ENCODE measurements at places on chromosomes 1 and 21. TPM values are rescaled to one million over a fixed set of nuclear protein-coding genes. Genes with fewer than 3 reads are reported as not detected.

- DNase-seq: no peak
Measured at GRCh38 chr1:47527653-47528272, 89.9 kb downstream of the FOXD2 start.

DNA sequence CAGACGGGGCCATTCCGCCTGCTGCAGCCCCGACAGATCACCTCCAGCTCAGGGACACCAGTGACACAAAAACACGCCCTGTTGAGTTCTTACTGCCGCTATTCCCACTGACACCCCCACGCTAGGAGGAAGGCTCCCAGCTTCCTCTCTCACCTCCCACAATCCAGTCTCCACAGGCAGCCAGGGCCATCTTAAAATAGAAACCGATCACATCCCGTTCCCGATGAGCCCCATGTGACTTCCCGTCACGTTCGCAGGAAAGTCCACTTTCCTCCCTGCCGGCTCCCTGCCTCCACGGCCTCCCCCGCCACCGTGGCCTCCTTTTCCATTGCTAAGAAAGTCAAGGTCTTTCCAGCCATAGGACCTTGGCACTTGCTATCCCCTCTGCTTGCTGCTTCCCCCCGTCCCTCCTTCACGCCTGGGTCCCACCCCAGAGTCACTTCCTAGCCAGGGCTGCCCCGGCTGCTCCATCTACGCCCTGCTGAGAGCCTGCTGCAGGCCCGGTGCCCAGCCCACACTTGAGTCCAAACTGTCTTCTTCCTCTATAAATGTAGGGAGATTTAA is 24.0 kb upstream of the DDOST start:
- peak; percentile 61 for DNase-seq

GRCh38 chr1:176512966-176513365 is 50.0 kb downstream of the PAPPA2 start:
- no peak for DNase-seq

GRCh38 chr1:239879321-239880170 is 212.1 kb upstream of the FMN2 start:
- DNase-seq: no peak

- peak; percentile 59 for DNase-seq
Measured at GRCh38 chr1:38991638-38992411, 749 bp downstream of the AKIRIN1 start.

DNA sequence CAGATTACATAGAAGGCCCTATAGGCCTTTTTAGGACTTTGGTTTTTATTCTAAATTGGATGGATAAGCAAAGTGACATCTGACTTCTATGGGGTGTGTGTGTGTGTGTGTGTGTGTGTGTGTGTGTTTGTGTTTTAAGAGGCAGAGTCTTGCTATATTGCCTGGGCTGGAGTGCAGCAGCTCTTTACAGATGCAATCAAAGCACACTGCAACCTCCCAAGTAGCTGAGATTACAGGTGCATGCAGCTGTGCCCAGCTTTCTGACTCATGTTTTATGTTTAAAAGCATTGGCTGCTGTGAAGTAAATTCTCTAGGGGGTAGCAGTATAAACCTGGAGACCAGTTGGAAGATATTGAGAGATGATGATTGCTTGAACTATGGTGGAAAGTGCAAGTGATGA is 12.4 kb upstream of the EVI5 start:
- DNase-seq: no peak

The COL9A2 gene
- 0.59 TPM for total RNA-seq

The FCRL5 gene
- total RNA-seq: 0.16 TPM

- DNase-seq: no peak
Measured at GRCh38 chr1:94231746-94232145, 5.6 kb downstream of the ARHGAP29 start.

GRCh38 chr21:41777951-41778815 is 11.3 kb upstream of the RIPK4 start:
- DNase-seq: peak; percentile 94

GRCh38 chr1:55957276-55957675 is 622.1 kb downstream of the PLPP3 start:
- DNase-seq: no peak

The CRP gene
- total RNA-seq: not detected

The BRINP3 gene
- total RNA-seq: 8.0 TPM

The TRIM67 gene
- total RNA-seq: 0.19 TPM

Measured in right atrium auricular region (tissue), 2 donors.